ENCODE measurements at places on chromosomes 7 and 10. TPM values are rescaled to one million over a fixed set of nuclear protein-coding genes. Genes with fewer than 3 reads are reported as not detected.

Gene SMURF1
- total RNA-seq: 15.9 TPM

Gene TET1
- 1.5 TPM for total RNA-seq

Gene ADAM12
- 1.2 TPM for total RNA-seq

Gene GDF2
- total RNA-seq: not detected

Gene GHRHR
- not detected for total RNA-seq
